Stimulated activated CD8-positive, alpha-beta memory T cell treated with anti-CD3 and anti-CD28 coated beads, Interleukin-12 subunit alpha, Interleukin-12 subunit beta, amount 100 ng/mL, for 1 hour (primary cell): ENCODE measurements at places on chromosomes 7 and 10.

DNA sequence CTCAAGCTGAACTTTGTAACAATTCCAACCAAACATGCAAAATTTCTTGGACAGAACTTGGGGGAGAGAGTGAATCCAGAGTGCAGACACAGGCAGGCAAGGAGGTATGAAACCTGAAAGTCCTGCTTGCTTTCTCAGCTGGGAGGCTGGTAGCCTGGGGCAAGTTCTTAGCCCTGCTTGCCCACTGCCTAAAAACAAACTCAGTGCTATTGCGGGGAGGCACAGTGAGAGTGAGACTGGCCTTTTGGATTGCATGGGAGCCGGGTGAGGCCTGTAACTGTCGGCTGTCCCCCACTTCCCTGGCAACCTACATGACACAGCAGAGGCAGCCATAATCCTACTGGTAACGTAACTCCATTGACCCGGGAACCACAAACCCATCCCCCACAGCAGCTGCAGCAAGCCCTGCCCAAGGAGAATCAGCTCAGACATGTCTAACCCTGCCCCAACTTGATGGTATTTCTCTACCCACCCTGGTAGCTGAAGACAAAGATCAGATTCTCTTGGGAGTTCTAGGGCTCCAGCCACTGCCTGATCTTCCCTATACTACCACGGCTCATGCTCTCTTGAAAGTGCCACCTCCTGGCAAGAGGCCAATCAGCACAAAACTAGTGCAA is 663.6 kb downstream of the GRM8 start:
- no peak for DNase-seq

- no peak for DNase-seq
Observed at GRCh38 chr7:87083865-87084519, 24.5 kb upstream of the ELAPOR2 start.

GRCh38 chr10:77187376-77187999 is 450.1 kb downstream of the KCNMA1 start:
- no peak for DNase-seq

DNA sequence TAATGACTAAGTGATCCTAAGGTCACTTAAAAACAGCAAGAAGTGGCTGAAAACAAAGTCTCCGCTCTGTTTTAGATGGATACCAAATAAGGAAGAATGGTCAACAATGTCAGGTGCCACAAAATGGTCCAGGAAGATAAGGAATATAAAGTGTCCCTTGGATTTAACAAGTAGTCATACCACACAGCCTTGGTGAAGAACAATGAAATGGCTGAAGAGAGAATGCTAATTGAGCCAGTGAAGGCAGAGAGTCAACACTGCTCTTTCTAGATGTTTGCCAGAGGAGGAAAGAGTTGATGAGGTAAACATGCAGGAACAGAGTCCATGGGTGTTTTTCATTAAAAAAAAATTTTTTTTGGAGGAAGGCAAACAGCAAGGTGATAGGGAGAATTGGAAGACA is 2.1 kb upstream of the CASD1 start:
- no peak for DNase-seq

DNA sequence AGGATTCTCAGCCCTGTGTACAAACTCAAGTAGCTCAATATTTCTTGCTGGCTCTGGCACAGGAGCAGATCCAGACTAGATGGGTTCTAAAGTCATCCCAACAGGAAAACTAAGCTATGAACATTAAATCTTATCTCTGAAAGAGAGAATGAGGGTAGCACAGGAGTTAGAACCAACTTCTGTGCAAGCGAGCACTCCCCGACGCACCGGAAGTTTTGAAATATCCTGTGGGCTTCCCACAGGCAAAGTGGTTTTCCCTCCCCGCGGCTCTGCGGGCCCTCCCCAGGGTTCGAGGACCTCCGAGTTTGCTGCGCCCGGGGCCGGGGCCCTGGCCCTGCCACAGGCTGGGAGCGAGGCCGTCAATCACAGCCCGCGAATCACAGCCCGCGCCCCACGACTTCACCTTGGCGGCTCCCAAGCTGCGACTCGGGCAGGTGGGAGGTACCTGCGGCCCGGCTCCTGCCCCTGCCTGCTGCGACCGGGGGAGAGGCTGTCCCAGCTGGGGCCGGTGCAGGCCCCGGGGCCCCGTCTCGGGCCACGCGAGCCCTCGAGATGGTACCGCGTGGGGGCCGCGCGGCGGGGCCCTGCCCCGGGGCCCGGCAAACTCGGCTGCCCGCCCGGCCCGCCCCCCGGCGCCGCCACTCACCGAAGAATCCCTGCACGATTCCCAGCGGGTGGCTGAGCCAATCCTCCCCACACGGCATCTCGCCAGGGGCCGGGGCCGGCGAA is 598 bp downstream of the MCMBP start:
- DNase-seq: peak; percentile 33

GRCh38 chr7:154503962-154504550 is 451.9 kb downstream of the DPP6 start:
- no peak for DNase-seq

DNA sequence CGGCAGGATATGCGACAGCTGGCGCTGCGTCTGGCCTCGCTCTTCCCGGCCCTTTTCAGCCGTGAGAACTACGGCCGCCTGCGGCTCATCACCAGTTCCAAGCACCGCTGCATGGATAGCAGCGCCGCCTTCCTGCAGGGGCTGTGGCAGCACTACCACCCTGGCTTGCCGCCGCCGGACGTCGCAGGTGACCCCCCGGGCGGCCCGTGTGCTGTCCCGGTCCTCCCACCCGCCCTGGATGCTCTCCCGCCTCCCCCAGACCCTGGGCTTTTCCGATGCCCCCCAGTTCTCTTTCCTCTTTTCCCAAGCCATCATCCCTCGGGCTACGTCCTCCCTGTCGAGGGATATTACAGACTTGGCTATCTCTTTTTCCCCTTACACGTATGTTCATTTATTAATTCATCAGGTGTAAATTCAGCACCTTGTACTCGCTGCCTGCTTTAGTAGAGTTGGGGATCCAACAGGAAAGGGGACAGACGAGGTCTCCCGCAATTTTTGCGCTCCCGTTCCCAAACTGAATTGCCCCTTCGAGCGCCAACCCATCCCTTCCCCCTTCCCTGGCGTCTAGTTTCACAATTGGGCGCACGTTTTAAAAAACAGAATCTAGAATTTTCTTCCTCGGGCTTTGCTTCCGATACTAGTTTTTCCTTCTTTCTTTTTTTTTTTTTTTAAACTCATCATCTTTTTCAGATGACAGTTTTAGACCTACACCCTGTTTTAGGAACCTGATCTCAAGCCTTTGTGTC is 846 bp downstream of the MINPP1 start:
- DNase-seq: peak; percentile 10

- no peak for DNase-seq
Observed at GRCh38 chr7:130263130-130263529, 3.5 kb upstream of the CPA2 start.

- peak; percentile 64 for DNase-seq
Observed at GRCh38 chr7:100483090-100483721, 521 bp upstream of the NYAP1 start.
